ENCODE measurements at places on chromosomes 12 and 14.

- DNase-seq: no peak
Observed at GRCh38 chr12:101698800-101699347, 1.4 kb downstream of the CHPT1 start.

- DNase-seq: no peak
Observed at GRCh38 chr12:70508178-70508577, 129.1 kb downstream of the PTPRB start.

- DNase-seq: no peak
Observed at GRCh38 chr12:43011383-43011926, 421.9 kb upstream of the PRICKLE1 start.

DNA sequence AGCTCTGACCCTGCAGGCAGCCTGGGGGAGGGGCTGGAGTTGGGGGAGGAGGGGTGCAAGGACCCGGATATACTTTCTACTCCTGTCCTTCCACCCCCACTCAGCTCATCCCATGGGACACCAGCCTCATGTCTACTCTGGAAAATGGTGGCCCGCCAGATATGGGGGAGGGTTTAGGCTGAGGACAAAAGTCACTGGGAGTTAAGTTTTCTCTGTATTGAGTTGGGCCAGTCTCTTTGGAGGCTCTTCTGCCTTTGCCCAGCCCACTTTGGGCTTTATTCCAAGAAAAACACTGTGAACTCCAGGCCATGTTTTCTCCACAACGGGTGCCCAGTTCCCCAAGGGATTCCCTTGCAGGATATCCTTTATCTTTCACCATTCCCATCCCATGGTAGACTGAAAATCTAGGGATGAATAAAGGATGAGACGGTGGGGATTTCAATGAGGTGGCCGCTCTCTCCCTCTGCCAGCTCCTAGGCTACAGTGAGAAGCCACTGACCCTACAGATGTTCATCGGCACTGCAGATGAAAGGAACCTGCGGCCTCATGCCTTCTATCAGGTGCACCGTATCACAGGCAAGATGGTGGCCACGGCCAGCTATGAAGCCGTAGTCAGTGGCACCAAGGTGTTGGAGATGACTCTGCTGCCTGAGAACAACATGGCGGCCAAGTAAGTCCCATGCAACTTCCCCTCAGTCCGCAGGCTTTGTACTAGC, 4.9 kb downstream of the NFATC4 start:
- DNase-seq: no peak

- no peak for DNase-seq
Observed at GRCh38 chr14:76313852-76314251, 62.1 kb upstream of the ESRRB start.

Data from activated gamma-delta T cell treated with anti-CD3 and anti-CD28 coated beads, Interleukin-2, amount 50 U/mL, for 16 hours (primary cell).